ENCODE measurements at places on chromosomes 7 and 10.

GRCh38 chr10:31033147-31033546 is 1.5 kb upstream of the ZNF438 start:
- no peak for DNase-seq

GRCh38 chr7:20783125-20783699 is 3.5 kb downstream of the SP8 start:
- no peak for DNase-seq

DNA sequence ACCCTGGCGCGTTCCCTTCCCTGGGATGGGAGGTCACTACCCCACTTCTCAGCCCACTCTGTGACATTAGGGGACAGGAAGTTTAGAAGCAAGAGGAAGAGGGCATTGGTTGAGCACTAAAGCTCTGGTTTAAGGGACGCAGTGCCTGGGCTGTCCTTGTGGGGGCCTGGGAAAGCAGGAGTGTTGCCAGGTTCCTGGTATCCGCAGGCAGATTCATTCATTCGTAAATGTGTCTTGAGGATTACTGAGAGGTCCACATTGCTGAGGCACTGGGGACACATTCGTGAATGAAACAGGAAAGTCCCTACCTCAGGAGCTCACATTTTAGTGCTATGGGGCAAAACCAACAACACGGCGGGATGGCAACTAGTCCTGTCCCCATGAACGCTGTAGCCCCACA is 69.4 kb downstream of the COL13A1 start:
- DNase-seq = no peak

DNA sequence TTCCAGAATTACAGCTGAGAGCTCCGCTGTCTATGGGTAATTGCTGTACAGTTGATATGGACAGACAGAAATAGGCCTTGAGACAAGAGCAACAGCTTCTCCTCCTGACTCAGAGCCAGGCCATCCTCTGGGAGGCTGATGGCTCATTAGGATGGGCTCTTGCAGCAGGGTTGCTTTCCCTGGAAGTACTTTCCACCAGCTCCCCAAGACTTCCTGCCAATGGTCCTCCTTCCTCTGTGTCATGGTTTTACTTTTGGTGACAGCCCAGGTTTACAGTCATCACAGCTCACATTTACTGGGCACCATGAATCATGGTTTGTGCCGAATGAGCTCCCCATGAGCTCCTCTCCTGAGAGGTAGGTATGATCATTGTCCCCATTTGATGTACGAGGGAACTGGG is 131.8 kb downstream of the HECW1 start:
- DNase-seq = no peak

GRCh38 chr7:157335236-157335635 is 1.6 kb upstream of the DNAJB6 start:
- no peak for DNase-seq

- DNase-seq = no peak
These were observed 57.8 kb upstream of the MSRB2 start for GRCh38 chr10:23037561-23037960.

DNA sequence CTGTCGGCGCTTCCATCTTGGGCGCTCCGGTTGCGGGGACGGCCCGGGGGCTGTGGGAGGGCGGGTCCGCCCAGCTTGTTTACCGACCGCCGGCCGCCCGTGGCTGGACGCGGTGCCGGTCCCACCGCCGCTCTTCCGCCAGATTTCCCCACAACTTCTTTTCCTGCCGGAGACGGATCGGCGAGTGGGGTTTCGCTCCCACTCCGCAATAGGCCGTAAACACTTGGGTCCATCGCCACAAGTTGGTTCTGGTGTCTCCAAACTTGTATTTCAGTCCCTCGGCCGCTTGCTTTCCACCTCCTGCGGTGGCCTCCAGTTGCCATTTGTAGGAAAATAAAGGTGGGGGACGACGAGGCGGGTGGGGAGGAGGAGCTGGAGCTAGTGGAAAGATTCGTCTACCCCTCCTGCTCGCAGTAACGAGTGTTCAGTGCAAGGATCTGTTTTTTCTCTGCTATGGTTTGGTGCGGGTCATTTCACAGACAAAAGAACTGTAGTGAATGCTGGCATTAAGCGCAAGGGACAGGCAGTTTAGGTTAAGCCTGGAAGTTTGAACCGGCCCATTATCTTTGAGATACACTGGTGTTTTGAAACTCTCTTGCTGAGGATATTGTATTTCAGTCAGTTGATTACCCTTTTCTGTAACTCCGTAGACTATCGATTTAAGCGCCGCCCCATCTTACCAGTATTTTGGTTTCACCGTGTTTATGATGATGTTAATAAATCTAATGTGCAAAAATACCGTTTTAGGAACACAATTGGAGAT is 24.3 kb upstream of the ZRANB1 start:
- peak; percentile 5 for DNase-seq

- no peak for DNase-seq
These were observed 433 bp upstream of the STARD3NL start for GRCh38 chr7:38177621-38178003.

DNA sequence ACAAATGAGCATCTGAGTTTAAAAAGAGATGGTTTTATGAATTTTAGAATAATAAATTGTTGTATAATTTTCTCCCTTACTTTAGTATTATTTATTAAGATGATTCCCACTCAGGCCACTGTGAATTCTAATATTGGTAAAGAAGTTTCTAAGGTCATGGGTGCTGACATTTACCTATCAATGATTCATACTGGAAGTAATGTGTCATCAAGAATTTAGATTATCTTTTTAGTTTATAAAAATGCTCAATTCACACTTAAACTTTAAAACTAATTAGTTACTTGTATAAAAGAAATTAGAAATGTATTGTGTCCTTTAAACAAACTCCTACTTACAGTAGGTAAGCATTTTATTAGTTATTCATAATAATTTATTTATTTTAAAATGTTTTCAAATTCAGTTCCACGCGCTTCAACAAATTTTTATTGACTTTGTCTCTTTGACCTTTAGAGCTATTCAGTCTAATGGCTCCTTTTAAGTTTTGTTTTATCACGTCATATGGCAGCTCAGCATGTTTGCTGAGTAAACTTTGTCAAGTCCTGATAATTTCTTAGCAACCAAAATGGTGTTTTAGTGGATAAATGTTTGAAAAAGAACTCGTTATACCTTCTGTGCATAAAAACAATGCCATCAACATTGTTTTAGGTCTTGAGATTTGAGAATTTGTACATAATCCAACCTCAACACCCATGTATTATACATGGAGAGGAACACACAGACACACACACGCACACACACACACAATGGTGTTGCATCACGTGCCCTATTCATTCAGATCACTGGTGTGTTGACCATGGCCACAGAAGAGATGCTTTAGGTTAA is 15.1 kb upstream of the MRC1 start:
- DNase-seq = no peak

GRCh38 chr7:92205987-92206386 is 27.0 kb upstream of the LRRD1 start:
- no peak for DNase-seq

- DNase-seq = no peak
These were observed 57.8 kb downstream of the BAMBI start for GRCh38 chr10:28734938-28735759.

Measured in stimulated activated CD8-positive, alpha-beta memory T cell treated with anti-CD3 and anti-CD28 coated beads, Interleukin-15, amount 100 ng/mL, for 4 hours (primary cell).